ENCODE measurements at places on chromosomes 13 and 19.
A peak's percentile ranks its signal among the peaks of the same experiment; 100 is the strongest.

DNA sequence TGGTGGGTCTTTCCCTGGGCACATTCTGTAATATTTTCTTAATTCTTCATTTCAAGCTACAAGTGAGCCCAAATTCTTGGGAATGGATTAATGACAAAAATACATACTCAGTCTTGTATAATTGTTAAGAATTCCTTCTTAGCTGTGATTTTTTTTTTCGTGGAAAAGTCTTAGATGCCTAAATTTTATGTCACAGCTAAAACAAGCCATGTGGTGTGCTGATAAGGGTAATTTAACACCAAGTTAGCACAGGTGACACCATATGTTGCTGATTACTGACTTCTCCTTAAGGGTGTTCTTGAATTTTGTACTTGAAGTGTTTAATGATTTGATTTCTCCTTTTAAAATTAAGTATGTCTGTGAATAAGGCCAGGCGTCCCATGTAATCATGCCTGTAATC lies 29.3 kb downstream of the WDFY2 start:
- no peak for DNase-seq

- DNase-seq = no peak
These were observed 335.4 kb upstream of the PCDH20 start for GRCh38 chr13:61751039-61751438.

- DNase-seq = peak; percentile 56
These were observed 472.7 kb downstream of the RFC3 start for GRCh38 chr13:34290661-34291060.

GRCh38 chr13:106990594-106990993 lies 422.7 kb upstream of the ARGLU1 start:
- no peak for DNase-seq

DNA sequence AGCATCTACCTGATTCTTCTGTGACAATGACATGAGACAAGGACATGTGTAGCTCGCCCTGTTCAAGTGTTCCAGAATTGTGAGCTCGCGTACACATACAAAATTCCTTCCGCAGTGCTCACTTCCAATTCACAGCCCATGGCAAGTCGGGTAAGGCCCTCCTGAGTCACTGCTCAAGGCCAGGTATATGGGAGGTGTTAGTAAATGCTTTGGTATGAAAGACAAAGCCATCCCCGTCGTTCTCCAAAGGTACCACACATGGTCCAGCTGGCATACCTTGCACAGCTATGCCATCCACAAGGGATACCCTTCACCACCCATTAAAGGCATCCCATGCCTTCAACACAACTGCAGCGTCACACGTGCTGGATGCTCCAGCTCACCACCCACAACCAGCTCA lies 4.4 kb upstream of the ELL start:
- peak; percentile 66 for DNase-seq

GRCh38 chr13:75694722-75695121 lies 58.6 kb downstream of the LMO7 start:
- no peak for DNase-seq

DNA sequence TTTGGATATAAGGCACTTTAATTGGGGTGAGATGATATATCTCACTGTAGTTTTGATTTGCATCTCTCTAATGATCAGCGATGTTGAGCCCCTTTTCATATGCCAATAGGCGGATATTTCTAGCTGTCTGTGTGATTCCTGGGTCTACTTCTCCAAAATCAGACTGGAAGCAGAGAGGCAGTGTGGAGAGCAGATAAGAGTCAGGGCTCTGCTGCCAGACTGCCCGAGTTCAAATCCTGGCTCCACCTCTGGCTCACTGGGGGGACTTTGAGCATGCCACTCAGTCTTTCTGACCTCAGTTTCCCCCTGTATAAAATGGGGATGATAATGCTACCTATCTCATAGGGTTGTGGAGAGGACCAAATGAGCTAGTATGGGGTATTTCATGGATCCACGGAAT lies 24.0 kb upstream of the ACP7 start:
- no peak for DNase-seq

DNA sequence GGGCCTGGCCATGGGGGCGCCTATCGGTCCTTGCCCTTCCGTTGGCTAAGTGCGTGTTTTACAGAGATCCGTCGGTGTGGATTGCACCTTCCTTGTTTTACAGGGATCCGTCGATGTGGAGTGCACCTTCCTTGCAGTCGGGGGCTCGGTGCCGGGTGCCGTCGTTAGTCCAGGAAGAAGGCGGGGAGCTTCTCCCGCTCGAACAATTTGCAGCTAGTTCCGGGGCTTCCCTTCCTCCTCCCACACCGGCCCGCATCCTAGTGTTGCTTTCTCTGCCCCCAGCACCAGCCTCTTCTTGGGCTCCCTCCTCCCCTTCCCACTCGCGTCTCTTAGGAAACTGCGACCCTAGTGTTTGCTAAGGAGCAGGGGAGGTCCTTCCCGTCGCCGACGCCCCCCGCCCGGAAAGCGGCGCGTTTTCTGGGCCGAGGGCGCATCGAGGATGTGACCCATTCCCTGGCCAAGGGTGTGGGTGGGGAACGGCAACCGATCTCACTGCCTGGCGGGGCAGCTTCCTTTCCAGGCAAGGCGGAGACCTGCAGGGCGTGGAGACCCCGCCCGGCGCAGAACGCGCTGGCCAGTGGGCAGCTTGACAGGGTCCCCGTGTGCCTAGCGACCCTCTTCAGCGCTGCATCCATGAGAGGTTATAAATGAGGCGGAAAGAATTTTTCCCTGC lies 75.7 kb upstream of the ZNF91 start:
- no peak for DNase-seq

DNA sequence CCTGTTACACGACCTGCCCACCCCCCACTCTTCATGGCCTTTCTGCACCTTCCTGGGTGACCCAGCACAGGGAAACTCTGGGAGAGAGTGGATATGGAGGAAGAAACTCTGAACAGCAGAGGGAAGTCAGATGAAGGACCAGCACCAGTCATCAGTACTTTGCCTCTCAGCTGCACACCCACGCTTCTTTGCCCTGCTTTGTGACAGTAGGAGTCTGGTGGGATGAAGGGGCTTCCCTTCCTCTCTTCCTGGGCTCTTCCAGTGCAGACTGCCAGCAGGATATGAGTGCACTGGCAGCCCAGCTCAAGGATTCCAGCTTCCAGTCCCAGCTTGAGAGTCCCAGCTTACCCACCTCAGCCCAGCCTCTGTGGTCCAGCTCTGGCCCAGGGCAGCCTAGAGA lies 68.9 kb downstream of the CRYL1 start:
- DNase-seq = no peak

- DNase-seq = no peak
These were observed 48.1 kb upstream of the SERPINE3 start for GRCh38 chr13:51291341-51291740.

- DNase-seq = no peak
These were observed 26.8 kb upstream of the TINCR start for GRCh38 chr19:5594521-5594950.

DNA sequence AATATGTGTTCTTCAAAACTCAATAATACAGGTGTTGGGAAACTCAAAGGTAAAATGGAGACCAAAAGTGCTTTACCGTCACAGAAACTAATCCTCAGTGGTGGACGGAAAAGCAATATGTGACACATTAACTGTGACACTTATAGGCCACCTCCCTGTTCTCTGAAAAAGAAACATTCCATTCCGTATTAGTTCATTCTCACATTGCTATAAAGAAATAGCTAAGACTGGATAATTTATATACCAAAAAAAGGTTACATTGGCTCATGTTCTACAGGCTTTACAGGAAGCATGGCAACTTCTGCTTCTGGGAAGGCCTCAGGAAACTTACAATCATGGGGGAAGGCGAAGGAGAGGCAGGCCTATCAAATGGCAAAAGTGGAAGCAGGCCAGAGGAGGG lies 435.3 kb upstream of the HTR2A start:
- no peak for DNase-seq

GRCh38 chr19:14003251-14004055 lies 2.7 kb downstream of the RFX1 start:
- no peak for DNase-seq

GRCh38 chr13:48249018-48249417 lies 16.0 kb downstream of the ITM2B start:
- DNase-seq = no peak

GRCh38 chr13:35566340-35566739 lies 89.9 kb upstream of the MAB21L1 start:
- DNase-seq = no peak

GRCh38 chr19:15197275-15197941 lies 3.4 kb downstream of the NOTCH3 start:
- DNase-seq = no peak

GRCh38 chr19:402786-403185 lies 6.2 kb downstream of the C2CD4C start:
- no peak for DNase-seq

- DNase-seq = no peak
These were observed 54.9 kb upstream of the SACS start for GRCh38 chr13:23488442-23488841.

GRCh38 chr13:80235166-80235966 lies 105.6 kb downstream of the SPRY2 start:
- peak; percentile 81 for DNase-seq

GRCh38 chr13:110855363-110855762 lies 59.5 kb downstream of the ANKRD10 start:
- DNase-seq = no peak

DNA sequence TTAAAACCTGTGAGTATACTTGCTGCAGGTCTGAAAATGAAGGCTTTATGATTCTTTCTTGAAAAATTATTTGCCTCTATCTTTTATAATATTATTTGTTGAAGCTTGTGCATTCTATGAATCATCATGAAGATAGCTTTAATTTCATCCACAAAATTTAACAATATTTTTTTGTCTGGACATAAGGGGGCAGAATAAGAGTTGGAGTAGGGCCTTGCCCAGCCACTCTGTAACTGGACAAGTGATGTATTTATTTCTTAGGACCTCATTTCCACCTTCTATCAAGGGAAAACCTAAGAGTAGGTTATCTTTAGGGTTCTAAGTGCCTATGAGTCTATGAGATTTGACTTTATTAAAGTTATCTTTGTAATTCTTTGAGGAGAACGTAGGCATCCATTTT lies 49.9 kb downstream of the N4BP2L1 start:
- no peak for DNase-seq

- no peak for DNase-seq
These were observed 17.4 kb upstream of the MLLT1 start for GRCh38 chr19:6297202-6297601.

DNA sequence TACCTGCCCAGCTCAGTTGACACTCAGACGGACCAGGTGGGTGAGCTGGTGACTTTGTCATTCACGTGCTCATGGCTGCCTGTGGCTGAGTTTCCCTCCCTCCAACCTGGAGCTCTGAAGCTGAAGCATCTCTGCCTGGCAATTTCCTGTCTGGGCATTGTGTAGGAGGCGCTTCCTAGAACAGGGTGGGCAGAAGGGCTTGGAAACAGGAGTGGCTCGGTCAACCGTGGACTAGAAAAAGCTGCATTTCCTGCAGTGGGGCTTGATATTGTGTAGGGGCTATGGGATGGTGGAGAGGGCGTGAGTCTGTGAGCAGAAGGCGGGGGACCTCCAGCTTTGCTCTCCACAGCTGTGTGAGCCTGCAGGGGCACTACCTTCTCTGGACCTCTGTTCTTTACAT lies 278.3 kb downstream of the TEX29 start:
- DNase-seq = no peak

DNA sequence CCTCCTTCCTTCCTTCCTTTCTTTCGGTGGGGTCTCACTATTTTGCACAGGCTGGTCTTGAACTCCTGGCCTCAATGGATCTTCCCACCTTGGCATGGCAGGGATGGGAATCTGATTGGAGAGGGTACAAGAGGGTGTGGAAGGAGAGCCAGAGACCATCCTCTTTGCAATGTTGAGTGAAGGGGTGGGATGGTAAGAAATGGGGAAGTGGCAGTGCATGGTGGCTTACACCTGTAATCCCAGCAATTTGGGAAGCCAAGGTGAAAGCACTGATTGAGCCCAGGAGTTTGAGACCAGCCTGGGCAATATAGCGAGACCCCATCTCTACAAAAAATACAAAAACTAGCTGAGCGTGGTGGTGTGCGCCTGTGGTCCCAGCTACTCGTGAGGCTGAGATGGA lies 5.5 kb downstream of the BLOC1S3 start:
- no peak for DNase-seq

- DNase-seq = no peak
These were observed 11.5 kb downstream of the CFD start for GRCh38 chr19:870963-871401.

- no peak for DNase-seq
These were observed 361.9 kb downstream of the TBC1D4 start for GRCh38 chr13:75120085-75120484.

- DNase-seq = no peak
These were observed 8.2 kb downstream of the ZNF177 start for GRCh38 chr19:9370738-9371619.

GRCh38 chr13:22589880-22590279 lies 590.9 kb upstream of the SGCG start:
- DNase-seq = peak; percentile 85

- DNase-seq = peak; percentile 99
These were observed 4.1 kb upstream of the EMP3 start for GRCh38 chr19:48321372-48321621.

DNA sequence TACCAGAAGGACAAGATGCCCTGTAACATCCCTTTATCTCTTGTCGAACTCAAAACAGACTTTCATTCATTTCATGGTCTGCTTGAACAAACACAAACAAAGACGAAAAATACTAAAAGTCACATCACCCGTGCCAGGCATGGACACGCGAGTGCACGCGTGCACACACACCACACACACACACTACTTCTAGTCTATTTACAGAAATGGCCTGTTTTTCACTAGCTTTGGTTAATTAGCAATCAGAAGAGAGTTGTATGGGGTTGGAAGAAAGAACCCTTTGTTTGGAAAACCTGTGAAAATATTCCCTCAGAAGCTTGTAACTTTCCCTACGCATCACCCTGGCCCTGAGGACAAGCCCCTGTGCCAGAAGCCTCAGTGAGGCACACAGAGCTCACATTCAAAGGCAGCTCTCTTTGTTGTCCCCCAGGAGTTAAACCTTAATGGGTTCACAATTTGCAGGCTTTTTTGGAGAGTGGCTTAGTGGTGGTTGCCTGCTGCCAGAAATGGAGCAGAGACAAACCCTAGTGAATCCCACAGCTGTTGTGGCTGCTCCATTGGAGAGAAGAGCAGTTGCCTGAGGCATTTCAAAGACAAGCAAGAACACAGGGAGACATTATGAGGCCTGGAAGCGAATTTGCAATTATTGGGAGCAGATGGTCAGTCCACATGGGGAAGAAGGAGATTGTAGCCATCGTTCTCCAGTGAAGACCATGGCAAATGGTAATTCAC lies 55.9 kb downstream of the STARD13 start:
- peak; percentile 96 for DNase-seq

DNA sequence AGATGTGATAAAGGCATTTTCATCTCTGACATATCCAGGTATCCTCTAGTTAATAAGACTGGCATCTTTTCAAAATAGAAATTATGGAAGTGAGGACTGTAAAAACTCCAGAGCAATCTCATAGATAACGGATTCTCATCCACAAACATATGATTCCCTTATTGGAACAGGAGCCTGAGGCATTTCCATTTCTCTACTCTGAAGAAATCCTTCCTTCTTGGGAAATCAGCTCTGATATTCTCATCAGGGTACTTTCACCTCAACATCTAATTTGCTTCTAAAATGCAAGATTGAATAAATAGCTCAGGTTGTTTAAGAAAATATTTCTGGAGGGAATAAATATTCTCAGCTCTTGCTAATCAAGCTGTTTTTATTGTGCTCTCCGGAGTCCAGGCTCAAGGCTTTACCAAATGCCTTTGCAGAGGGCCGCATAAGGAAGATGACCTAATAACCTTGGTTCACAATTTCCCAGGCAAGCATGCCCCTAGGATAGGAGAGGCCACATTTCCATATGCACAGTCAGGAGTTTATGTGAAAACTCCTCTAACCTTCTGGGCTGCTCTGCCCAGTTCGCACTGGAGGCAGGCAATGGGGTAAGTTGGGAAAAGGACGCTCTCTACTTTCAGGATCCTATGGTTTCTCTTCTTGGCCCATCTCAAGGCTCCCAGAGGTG lies 44.0 kb upstream of the RFC3 start:
- no peak for DNase-seq

Data from islet precursor cell (in vitro differentiated cells).